Activated CD8-positive, alpha-beta T cell treated with anti-CD3 and anti-CD28 coated beads, Interleukin-2, amount 10 ng/mL, durations not matched to agents 7 days and 5 days (primary cell): ENCODE measurements at places on chromosomes 3 and 15. TPM values are rescaled to one million over a fixed set of nuclear protein-coding genes. Genes with fewer than 3 reads are reported as not detected.

DNA sequence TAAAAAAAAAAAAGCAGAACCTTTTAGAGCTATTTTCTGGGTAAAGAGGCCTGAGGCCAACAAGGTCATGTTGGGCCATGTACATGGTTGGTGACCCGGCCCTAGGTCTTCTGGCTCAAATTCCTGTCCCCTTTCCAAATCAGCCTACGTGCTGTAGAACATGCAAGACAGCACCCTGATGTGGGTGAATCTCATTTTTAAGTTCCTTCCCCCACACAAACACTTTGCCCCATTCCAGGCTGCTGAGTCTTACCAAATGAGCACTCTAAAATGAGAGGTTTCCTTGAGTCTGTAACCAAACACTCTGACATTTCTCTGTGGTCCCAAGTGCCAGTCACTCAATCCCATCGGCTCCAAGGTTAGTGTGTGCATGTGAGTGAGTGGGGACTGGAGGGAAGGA, 9.4 kb downstream of the BCL6 start:
- DNase-seq: peak; percentile 17

Gene LEKR1
- 0.81 TPM for total RNA-seq

Gene CPLX3
- not detected for total RNA-seq

- no peak for DNase-seq
Observed at GRCh38 chr3:85950435-85950834, 991.6 kb downstream of the CADM2 start.

- no peak for DNase-seq
Observed at GRCh38 chr15:76108021-76108723, 48.4 kb downstream of the TMEM266 start.

DNA sequence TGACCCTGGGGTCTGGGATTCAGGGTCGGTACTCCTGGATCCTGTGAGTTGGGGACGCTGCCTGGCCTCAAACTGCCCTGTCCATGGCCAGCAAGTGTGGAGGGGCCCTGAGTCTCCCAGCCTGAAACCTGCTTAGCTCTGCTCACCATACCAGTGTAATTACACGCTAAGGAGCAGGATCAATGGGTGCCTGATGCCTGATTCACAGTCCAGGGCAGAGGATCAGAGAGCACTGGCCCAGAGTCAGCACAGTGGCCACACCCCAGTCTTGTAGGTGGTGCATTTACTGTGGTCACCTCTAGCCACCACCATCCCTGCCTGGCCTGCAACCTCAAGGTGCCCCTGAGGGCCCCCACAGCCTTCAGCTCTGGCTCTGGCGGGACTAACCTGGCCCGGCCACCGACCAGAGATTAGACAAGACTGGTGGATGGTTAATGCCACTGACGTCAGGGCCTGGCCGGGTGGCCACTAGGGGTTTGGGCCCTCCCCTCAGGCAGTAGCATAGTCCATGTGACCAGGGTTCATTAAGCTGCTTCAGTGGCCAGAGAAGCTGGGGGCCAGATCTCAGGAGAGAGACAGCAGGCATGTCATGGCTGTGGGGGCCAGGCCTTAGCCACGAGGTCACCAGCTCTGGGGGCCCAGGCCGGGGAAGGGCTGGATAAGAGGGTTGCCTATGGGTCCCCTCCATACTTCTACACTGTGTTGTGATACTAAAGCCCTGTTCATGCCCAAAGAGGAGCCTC, 3.3 kb upstream of the SLC38A3 start:
- no peak for DNase-seq
